Activated CD4-positive, alpha-beta memory T cell treated with anti-CD3 and anti-CD28 coated beads for 36 hours (primary cell): ENCODE measurements at places on chromosomes 13 and 19. TPM values are rescaled to one million over a fixed set of nuclear protein-coding genes. Genes with fewer than 3 reads are reported as not detected.
A peak's percentile ranks its signal among the peaks of the same experiment; 100 is the strongest.

DNA sequence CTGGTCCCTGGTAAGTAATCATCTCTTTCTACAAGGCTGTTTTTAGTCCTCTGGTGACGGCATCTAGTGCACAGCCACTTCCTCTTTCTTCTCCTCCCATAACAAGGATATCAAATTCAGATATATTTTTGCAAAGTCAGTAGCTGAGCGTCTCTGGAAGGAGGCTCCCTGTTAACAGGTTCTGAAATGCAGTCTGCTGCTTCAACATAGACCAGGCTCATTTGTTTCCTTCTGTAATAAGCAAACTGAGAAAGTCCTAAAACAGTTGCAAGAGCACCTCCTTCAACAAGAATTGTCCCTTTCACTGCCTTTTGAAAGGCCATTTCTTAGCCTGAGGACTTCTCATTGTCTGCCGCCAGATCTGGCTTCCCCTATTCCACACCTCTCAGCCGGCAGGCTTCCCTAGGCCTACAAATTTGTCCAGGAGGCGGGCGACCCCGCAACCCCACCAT lies 7.4 kb upstream of the ZSCAN5A start:
- H3K27ac ChIP-seq, result no peak overlapping the region
- H3K27me3 ChIP-seq, result peaks cover 2% of the 10 kb centered on the region
- H3K36me3 ChIP-seq, result no peaks in the 10 kb centered on the region

GRCh38 chr19:6417713-6418561 lies 6.7 kb downstream of the KHSRP start:
- H3K27ac ChIP-seq, result no peak overlapping the region
- DNase-seq, result no peak
- no peak overlapping the region for H3K4me3 ChIP-seq
- H3K4me1 ChIP-seq, result peaks cover 20% of the 10 kb centered on the region
- no peaks in the 10 kb centered on the region for H3K27me3 ChIP-seq

DNA sequence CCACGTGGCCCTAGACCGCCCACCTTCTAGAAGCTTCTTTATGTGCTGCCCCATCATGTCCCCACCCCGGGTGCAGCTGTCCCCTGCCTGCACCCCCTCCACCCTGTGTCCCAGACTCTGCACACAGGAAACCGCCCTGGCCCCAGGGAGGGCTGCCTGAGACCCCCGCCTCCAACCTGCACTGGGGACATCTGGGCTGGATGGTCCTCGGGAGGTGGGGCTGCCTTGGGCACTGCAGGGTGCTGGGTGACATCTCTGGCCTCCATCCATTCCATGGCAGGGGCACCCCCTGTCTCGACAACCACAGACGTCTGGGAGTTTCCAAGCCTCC lies 17.8 kb upstream of the ZBTB7A start:
- H3K36me3 ChIP-seq, result no peaks in the 10 kb centered on the region
- no peaks in the 10 kb centered on the region for H3K27me3 ChIP-seq
- peak overlapping the region; percentile 86 for H3K27ac ChIP-seq
- no peak overlapping the region for H3K4me3 ChIP-seq
- peaks cover 52% of the 10 kb centered on the region for H3K4me1 ChIP-seq

DNA sequence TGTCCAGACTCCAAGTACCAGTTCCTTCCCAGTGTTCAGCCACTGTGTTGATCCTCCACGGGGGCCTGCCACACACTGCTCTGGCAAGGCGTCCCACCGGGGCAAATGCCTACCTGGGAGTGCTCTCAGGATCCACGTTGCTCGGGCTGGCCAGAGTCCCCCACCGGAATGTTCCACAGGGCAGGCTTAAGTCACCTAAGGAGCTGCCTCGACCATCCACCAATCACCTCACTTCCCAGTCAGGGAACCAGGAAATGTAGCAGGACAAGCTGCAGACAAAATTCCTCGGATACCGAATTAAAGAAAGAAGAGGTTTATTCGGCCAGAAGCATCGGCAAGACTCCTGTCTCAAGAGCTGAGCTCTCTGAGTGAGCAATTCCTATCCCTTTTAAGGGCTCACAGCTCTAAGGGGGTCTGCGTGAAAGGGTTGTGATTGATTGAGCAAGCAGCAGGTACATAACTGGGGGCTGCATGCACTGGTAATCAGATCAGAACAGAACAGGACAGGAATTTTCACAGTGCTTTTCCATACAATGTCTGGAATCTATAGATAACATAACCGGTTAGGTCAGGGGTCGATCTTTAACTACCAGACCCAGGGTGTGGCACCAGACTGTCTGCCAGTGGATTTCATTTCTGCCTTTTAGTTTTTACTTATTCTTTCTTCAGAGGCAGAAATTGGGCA lies 56.9 kb upstream of the EDNRB start:
- H3K4me1 ChIP-seq, result no peaks in the 10 kb centered on the region
- no peak overlapping the region for H3K4me3 ChIP-seq
- no peak for DNase-seq
- H3K27ac ChIP-seq, result no peak overlapping the region
- no peaks in the 10 kb centered on the region for H3K27me3 ChIP-seq
- no peaks in the 10 kb centered on the region for H3K36me3 ChIP-seq

DNA sequence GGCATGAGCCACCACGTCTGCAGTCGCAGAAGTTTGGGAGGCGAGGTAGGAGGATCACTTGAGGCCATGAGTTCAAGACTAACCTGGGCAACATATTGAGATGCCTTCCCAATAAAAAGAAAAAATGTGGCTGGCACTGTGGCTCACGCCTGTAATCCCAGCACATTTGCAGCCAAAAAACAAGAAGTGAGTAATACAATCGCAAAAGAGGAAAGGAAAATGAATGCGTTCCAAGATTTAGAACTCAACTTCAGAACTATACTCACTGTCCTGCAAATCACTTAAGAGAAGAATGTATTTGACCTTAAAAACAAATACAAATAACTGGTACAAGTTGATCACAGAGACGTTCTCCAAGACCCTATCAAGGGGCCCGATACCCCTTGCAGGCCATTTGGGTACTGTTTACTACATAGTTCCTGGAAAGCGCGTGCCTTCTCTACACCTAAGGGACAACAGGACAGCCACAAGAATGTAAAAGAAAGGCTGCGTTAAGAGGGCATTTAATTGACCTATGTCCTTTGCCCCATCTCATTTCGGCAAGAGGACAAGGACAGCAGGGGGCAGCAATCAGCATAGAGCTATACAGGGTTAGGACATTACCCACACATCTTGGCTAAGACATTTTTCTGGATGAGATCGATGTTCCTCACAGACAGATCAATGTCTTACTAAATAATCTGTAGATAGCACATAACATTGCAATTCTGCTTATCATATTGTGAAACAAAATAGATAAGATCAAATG lies 41.3 kb downstream of the FLT3 start:
- peak; percentile 60 for DNase-seq
- H3K27me3 ChIP-seq, result peaks cover 14% of the 10 kb centered on the region
- H3K27ac ChIP-seq, result no peak overlapping the region
- no peaks in the 10 kb centered on the region for H3K36me3 ChIP-seq

DNA sequence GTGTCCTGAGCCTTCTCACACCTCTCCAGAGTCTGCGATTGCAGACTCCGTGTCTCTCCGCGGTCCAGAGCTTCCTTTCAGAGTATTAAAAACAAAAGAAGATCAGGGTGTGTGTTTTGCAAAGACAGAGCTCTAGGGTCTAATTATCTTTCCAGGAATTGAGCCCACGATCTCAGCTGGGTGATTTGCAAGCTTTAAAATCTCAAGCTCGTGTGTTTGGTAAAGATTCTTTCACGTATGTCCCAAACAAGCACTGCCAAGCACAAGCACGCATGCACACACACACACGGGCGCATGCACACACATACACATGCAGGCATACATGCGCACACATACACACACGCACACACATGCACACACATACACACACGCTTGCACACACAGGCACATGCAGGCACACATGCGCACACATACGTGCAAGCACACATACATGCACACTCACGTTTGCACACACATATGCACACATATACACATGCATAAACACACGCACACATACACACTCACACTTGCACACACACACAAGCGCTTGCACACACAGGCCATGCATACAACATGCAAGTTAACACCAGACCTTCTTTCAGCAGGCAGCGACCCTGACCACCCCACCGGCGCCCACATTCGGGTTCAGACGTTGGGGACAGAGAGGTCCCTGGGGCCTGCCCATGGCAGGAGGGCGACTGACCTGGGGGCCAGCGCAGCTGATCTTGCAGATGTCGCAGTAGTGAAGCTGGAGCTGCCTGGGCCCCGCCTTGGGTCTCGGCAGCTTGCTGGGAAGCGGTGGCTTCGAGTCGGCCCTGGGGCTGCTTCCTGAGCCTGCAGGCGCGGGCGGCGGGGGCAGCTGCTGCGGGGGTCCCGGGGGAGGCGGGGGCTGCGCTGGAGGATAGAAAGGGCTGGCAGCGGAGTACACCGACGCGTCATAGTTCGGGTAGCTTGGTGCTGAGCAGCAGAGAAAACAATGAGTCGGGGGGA lies 37.9 kb downstream of the ZFR2 start:
- DNase-seq, result no peak
- H3K4me1 ChIP-seq, result peaks cover 2% of the 10 kb centered on the region

DNA sequence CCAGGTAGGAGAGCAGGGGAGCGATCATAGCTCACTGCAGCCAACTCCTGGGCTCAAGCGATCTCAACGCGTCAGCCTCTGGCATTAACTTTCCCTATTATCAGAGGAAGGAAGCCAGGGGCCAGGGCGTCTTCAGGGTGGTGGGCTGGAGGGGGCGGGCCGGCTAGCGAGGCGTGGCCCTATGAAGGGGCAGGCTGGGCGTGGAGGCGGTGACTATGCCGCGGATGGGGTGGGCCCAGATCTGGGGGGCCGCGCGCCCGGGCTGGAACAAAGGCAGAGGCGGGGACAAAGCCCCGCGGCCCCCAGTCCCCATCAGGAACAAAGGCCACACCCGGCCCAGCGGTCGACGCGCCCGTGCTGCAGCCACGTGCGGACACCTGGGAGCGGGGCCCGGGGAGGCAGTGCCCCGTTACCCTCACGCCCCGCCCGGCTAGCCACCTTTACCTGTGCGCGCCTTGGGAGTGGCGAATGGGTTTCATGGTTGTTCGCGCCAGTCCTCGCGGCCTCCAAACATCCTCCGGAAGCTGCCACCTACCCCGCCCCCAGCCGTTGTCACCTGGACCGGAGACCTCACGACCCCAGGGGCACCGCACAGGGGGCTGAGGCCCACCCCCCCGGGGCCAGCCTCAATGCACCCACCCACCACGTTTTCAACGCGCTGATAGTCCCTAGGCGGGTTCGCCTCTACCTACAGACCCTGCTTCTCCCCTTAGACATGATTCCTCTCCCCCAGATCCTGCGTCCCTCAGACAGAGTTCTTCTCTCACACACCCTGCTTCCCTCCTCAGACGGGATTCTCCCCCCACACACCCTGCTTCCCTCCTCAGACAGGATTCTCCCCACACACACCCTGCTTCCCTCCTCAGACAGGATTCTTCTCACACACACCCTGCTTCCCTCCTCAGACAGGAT lies 5.4 kb upstream of the TRIM28 start:
- H3K27ac ChIP-seq, result no peak overlapping the region
- peak overlapping the region; percentile 62 for H3K4me3 ChIP-seq
- peaks cover under 1% of the 10 kb centered on the region for H3K4me1 ChIP-seq
- peaks cover 12% of the 10 kb centered on the region for H3K27me3 ChIP-seq
- no peaks in the 10 kb centered on the region for H3K36me3 ChIP-seq
- peak; percentile 63 for DNase-seq

GRCh38 chr13:94157705-94158218 lies 321.7 kb downstream of the DCT start:
- H3K27ac ChIP-seq, result no peak overlapping the region
- no peaks in the 10 kb centered on the region for H3K36me3 ChIP-seq
- no peaks in the 10 kb centered on the region for H3K4me1 ChIP-seq
- H3K4me3 ChIP-seq, result no peak overlapping the region
- DNase-seq, result no peak
- no peaks in the 10 kb centered on the region for H3K27me3 ChIP-seq

TGFBR3L gene
- 4.6 TPM for total RNA-seq

WTIP gene
- 0.65 TPM for total RNA-seq
